ENCODE measurements at places on chromosomes 5 and 9.

GRCh38 chr5:143142596-143143435, 260.7 kb downstream of the NR3C1 start:
- DNase-seq = peak; percentile 59

GRCh38 chr9:69621730-69622460, 50.3 kb downstream of the APBA1 start:
- DNase-seq = peak; percentile 33

- DNase-seq = no peak
These were observed 35.4 kb upstream of the C5orf47 start for GRCh38 chr5:173953528-173954090.

GRCh38 chr9:79615038-79615437, 43.3 kb downstream of the TLE4 start:
- peak; percentile 79 for DNase-seq

DNA sequence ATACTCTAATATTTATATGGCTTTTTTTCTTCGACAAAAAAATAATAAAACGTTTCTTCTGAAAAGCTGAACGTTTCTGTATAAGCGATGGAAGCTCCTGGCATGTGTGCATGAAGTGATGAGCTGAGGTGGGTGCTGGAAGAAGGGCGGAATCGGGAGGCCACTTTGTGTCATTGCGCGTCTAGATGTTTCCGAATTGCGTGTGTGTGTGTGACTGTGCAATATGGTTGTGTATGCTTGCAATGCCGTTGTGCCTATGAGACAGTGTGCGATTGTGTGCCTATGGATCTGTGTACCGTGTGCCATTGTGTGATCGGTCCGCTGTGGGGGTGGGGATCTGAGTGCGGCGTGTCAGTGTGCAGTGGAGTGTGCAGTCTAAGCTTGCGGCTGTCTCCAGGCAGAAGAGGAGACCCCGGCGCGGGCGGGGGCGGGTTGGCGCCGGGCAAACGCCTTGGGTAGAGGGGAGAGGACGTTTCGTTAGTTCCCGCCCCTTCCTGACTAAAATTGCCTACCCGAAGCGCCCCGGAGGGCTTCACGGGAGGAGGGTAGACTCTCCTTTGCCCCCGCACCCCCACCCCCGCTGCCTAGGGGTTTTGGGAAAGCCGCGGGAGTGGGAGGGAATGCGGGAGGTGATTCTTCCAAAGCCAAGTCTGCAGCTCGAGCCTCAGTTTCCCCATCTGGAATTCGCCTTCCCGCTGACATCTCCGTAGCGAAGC, 24.2 kb downstream of the PCDHGC5 start:
- peak; percentile 69 for DNase-seq

- no peak for DNase-seq
These were observed 34.8 kb upstream of the TTC23L start for GRCh38 chr5:34803974-34804732.

DNA sequence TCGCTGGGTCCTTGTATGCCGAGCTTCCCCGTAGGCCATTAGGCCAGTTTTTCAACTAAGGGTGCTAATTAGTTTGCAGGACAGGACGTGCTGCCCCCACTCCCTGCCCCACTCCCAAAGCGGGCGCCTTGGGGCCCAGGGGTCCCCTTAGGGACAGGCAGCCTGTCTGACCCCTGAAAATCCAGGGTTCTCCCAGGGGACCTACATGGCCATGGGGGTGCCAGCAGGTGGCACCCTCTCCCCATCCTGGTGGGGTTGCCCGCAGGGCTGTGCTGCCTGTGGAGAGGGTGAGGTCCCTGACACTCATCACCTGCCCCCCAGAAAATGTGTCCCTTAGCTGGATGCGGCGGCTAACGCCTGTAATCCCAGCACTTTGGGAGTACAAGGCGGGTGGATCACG, 8.5 kb upstream of the CCDC187 start:
- no peak for DNase-seq

DNA sequence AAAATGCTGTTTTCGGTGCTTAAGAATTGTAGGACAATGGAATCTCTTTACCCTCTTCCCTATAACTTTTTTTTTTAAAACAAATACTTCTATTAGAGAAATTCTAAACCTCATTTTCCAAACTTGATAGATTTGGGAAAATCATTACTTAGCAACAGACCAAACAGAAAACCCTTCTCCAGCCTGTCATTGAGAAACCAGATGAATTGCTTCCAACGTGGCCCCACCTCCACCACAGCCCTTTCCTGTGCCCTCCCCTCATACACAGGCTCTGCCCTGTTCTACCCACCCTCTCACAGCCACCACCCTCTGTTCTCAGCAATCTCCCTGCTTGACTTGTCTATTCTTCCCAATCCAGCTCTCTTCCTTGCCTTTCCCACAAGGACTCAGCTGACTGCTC, 221.2 kb downstream of the DMRT2 start:
- no peak for DNase-seq

- DNase-seq = no peak
These were observed 290.4 kb upstream of the TUT7 start for GRCh38 chr9:86644675-86645034.

GRCh38 chr9:99720455-99721050, 101.1 kb upstream of the NR4A3 start:
- no peak for DNase-seq

GRCh38 chr5:31301833-31302232, 108.3 kb downstream of the CDH6 start:
- DNase-seq = no peak

DNA sequence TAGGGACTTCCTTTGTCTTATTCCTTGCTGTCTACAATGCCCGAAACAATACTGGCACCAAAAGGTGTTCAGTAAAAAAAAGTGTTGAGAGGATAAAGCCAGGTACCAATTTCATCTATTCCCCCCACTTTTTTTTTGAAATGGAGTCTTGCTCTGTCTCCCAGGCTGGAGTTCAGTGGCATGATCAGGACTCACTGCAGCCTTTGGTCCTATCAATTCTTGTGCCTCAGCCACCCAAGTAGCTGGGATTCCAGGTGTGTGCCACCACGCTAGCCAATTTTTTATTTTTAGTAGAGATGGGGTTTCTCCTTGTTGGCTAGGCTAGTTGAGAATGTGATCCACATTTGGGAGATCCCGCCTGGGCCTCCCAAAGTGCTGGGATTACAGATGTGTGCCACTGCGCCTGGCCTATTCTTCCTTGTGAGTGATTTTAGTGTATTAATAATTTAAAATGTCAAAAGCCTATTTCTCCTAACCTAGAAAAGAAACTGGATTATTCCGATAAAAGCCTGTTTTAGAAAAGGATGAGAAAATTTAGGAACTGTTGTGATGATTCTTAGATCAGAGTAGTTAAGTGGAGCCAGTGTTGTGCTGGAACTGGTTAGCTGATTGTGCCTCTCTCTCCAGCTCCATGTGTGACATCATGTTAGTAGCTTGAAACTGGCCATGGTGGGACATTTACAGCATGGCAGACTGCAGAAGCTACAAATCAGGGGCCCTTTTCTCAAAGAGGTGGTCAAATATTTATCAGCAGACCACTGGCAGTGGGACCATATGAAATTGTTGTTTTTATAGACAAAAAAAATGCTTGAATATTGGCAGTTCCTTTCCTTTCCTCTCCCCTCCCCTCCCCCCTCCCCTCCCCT, 14.3 kb downstream of the CDC42SE2 start:
- no peak for DNase-seq

GRCh38 chr5:179115845-179116524, 55.8 kb downstream of the ZNF354C start:
- DNase-seq = no peak

- no peak for DNase-seq
These were observed 172.2 kb downstream of the ERCC6L2 start for GRCh38 chr9:96047741-96048103.

DNA sequence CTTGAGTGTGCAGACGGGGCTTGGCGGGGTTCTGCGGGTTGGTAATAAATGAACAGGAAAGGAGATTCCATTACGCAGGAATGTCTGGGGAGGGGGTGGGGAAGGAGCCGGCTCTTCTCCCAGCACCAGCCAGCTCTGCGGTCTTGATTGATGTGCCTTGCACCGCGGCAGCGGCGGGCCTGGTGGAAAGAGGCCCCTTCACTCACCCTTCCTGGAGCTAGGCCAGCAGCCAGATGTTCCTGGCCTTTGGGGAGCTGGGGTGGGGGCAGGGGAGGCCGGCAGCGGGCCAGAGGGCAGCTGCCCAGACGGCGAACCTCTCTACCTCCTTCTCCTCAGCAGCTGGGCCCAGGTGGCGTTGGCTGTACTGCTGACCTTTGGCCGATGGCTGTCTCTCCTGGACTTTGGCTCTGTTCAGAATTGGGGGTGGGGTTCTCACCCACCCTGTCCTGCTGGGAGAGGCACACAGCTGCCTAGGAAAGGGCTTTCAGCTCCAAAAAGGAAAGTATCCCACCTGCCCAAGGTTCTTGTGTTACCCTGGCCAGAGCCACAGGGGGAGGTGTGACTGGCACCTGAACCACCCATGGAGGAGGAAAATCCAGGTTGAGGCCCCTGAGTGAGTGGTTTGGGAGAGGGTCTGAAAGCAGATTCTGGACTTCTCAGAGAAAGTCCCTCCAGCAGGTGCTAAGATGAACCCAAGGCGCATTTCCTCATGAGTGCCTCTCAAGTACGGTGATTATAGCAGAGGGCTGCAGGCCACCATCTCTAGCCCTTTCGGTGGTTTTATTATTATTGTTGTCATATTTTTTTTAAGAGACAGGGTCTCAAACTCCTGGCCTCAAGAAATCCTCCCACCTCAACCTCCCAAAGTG, 58.0 kb upstream of the SYNPO start:
- DNase-seq = no peak

- peak; percentile 49 for DNase-seq
These were observed 45.5 kb downstream of the ECPAS start for GRCh38 chr9:111438541-111439235.
